Effector memory CD4-positive, alpha-beta T cell (primary cell): ENCODE measurements at places on chromosomes 7 and 10.

DNA sequence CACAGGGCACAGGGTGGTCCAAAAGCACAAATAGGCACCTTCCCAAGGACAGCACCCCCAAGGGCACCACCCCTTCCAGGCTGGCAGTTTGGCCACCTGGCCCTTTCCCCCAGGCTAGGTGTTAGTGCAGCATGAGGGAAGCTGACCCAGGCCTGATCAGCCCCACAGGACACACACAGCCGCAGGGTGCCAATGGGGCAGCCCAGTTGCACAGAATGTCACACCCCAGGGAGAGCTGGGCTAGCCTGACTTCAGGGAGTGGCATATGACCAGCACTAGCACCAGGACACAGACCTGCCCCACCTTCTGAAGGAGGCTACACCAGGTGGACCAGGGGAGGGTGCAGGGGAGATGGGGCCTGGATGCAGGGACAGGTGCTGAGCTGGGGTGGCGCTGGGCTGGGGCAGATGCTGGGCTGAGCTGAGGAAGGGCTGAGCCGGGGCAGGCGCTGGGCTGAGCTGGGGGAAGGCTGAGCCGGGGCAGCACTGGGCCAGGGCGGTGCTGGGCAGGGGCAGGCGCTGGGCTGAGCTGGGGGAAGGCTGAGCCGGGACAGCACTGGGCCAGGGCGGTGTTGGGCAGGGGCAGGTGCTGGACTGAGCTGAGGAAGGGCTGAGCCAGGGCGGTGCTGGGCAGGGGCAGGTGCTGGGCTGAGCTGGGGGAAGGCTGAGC, 3.9 kb upstream of the ADAM8 start:
- DNase-seq = no peak

GRCh38 chr7:20193242-20193777, 23.9 kb downstream of the MACC1 start:
- no peak for DNase-seq

- DNase-seq = no peak
Measured at GRCh38 chr10:9172276-9172675, 1117.8 kb downstream of the GATA3 start.

DNA sequence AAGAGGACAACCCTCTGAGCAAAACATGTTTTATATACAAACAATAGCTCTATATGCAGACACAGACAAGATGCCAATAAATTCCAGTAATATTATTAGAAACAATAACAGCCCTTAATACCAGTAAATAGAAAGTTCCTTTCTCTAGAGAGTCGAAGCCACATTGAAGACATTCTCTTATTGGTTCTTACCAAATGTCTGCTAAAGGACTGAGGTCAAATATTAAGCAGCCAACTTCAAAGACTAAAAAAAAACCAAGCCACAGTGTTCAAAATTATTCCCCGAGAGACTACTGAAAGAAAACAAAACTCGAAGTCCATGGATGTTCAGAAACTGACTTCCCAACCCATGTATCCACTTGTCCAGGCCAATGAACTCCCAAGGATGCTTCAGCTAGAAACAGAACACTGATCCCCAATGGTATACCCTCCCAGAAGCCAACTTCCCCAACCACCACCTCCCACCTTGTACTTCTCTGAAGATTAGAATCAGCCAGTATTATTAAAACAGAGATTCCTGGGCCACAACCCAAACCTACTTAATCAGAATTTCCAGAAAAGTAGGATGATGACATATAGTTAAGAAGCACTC, 51.9 kb downstream of the FAM13C start:
- no peak for DNase-seq

DNA sequence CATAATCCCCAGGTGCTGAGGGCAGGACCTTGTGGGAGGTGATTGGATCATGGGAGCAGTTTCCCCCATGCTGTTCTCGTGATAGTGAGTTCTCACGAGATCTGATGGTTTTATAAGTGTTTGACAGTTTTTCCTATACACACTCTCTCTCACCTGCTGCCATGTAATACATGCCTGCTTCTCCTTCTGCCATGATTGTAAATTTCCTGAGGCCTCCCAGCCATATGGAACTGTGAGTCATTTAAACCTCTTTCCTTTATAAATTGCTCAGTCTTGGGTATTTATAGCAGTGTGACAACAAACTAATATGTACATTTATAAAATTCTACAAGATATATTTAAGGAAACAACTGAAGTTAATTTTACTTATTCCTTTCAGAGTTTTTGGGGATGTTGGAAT, 170.8 kb upstream of the BET1 start:
- DNase-seq = no peak

- no peak for DNase-seq
Measured at GRCh38 chr7:106015381-106016218, 52.5 kb downstream of the CDHR3 start.

DNA sequence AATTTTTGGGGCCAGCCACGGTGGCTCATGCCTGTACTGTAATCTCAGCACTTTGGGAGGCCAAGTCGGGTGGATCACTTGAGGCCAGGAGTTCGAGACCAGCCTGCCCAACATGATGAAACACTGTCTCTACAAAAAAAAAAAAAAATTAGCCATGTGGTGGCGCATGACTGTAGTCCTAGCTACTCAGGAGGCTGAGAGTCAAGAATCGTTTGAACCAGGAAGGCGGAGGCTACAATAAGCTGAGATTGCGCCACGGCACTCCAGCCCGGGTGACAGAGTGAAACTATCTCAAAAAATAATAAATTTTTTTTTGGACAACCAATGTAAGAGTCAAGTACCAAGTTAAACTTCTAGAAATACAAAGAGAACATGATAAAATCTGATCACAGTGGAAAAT, 164.6 kb downstream of the AVL9 start:
- DNase-seq = no peak

DNA sequence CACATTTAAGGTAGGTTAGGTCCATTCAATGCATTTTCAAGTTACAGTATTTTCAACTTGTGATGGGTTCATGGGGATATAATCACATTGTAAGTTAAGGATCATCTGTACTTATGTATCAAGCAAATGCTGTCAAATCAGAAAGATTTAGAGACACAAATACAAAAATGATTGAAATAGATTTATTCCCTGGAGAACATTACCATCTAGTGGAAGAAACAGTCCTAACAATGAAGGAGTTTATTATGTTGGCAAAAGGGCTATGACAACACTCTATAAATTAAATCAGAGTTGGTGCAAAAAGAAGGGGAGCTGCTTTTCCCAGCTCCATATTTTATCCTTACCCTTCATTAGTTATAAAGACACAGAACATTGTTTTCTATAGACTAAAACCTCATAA, 69.0 kb downstream of the PRSS58 start:
- DNase-seq = no peak

- DNase-seq = no peak
Measured at GRCh38 chr10:129320340-129320739, 146.7 kb upstream of the MGMT start.

DNA sequence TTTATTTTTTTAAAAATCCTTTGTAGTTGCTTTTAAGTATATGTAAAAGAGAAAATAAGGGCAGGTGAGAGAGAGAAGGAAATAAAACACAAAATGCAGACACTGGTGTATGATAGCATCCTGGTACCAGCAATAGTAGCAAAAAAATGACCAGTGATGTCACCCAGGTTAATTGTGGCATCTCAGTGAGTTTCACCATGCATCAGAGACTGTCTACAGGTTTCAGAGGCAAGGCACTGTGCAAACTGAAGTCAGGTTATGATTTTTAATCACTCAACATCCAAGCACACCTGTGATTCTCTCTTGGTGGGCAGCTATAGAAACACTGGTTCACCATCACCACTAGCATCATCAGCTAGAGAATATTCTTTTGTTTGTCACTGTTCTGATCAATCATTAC, 509.3 kb downstream of the SORCS1 start:
- no peak for DNase-seq

- DNase-seq = no peak
Measured at GRCh38 chr10:79460687-79461086, 15.3 kb upstream of the ZCCHC24 start.

DNA sequence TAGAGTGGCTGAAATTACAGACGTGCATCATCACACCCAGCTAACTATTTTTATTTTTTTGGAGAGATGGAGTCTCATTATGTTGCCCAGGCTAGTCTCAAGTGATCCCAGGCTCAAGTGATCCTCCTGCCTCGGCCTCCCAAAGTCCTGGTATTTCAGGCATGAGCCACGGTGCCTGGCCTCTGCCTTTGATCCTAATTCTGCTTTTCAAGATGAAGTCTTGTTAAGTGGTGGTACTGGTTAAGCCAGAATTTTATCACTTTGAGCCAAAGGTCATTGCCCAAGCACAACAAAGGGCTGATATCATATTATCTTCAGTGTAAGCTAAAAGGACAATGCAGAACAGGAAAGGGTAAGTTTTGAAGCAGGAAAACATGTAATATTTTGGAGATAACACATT, 64.2 kb downstream of the MYOF start:
- no peak for DNase-seq

DNA sequence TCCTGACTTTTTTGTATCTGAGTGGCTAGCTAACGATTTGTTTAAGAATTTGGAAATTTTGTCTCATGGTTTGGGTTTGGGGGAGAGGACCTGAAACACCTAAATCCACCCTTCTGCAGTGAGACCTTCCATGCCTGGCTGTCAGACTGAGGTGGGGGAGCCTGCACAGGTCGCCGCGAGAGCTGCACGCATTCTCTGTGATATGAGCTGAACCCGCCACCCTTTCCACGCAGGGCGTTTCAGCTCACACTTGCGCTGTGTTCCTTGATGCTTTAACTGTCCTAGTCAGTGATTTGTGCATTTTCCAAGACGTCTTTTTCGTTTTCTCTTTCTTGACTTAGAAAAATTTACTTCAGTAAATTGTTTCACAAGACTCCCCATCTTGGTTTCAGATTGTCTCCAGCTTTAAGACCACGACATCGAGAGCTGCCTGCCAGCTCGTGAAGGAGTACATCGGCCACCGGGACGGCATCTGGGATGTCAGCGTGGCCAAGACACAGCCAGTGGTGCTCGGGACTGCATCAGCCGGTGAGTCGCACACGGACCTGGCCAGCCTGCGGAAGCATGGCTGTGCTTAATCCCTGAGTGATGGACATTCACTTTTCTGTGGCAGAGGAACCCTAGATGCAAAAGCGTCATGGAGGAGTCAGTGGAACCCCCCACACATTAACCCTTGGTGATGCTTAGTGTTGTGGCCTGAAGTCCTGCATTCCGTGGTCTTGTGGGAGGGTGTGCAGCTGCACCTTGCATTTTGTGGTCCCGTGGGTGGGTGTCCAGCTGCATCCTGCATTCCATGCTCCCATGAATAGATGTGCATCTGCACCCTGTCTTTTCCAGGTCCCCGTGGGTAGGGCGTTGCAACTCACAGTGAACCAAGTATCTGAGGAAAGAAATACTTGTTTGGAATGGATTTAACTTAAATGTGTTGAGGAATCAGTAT, 28.1 kb downstream of the WDR37 start:
- no peak for DNase-seq

GRCh38 chr7:97842006-97842405, 30.2 kb downstream of the ASNS start:
- DNase-seq = no peak

GRCh38 chr7:156604311-156604710, 36.3 kb upstream of the RNF32 start:
- DNase-seq = no peak

GRCh38 chr7:131529617-131530016, 26.8 kb downstream of the PODXL start:
- no peak for DNase-seq

GRCh38 chr10:51770709-51771108, 71.3 kb upstream of the CSTF2T start:
- DNase-seq = no peak

DNA sequence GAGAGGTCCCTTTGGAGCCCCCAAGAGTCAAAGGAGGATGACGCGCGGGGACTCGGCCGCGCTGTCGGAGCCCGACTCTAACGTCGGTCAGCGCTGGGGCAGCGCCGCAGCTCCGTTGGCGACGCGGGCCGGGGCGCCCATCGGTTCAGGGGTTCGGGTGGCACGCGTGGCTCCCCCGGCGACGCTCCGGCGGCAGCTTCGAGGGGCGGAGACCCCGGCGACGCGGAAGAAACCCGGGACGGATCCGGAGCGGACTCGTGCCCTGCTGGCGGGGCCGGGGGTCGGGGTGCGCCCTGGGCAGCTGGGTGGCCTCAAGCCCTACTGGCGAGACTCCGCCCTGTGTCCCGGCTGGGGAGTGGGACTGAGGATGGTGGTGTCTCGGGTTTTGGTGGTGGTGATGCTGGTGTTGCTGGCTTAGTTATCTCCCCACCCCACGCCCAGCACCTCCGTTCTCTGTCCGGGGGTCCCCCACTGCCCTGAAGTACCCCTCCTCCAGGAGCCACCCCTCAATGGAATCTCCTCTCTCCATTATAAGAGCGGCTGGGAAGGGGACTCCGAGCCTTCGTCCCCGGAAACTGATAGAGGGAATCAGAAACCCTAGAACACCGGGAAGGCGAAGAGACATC, at the start of gene NAT16:
NAT16 (minus strand) TSS at position 164 of the 626 bp plus-strand sequence. CDS start 5,486 bp downstream, outside the sequence.
- no peak for DNase-seq

DNA sequence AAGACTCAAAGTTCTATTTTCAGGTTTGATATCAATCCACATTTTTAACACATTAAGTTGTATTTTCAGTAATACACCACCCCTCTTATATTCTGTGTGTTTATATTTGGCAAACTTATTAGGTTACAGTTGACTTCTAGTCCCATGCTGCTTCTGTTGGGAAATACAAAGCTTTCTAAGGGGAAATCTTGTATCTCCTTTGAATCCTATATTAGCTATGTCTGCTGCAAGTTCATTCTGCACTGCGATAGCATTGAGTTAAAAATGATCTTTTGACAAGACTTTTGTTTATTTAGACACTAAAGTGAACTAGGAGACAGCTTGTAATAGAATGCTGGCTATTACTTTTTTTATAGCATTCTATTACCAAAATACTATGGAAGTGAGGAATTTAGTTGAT, 625.1 kb upstream of the ANKRD30A start:
- DNase-seq = no peak

DNA sequence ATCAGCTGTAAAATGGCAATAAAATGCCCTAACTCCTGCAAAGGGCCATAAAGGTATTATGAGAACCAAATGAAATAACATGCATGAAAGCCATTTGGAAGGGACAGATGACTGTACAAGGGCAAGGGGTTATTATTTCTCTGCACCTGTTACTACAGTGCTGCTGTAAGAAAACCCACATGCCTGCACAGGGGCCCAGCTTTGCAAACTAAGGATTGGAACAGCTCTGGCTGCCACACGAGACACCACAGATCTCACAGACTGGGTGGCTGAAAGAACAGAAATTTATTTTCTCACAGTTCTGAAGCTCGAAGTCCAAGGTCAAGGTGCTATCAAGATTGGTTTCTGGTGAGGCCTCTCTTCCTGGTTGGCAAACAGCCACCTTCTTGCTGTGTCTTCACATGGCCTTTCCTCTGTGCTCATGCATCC, 409.0 kb upstream of the NRP1 start:
- no peak for DNase-seq

DNA sequence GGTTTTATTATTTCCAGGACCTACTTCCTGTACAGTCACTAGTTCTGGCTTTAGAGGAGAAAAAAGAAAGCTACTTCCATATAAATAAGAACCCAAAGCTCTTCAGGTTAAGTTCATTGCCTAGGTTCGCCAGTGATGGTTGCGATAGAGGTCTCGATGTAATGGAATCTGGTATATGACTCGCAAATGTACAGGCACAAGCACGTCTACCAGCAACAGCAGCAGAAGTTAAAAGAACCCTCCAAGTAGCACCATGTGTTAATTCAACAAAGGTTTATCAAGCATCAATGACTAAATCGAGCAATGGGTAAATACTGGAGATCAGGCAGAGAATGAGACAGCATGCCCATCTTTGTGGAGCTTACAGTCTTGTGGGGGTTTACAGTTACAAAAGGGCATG, 155.4 kb downstream of the BTAF1 start:
- no peak for DNase-seq
